ENCODE measurements at places on chromosomes 12 and 14. TPM values are rescaled to one million over a fixed set of nuclear protein-coding genes. Genes with fewer than 3 reads are reported as not detected.

GRCh38 chr14:99968191-99968920 lies 96.9 kb upstream of the EVL start:
- DNase-seq: no peak

Gene CACNA2D4
- 4.7 TPM for total RNA-seq

Gene MUCL1
- total RNA-seq: not detected

GRCh38 chr12:124422142-124422569 lies 127.3 kb downstream of the RFLNA start:
- peak; percentile 72 for DNase-seq

Gene OVCH1
- 0.53 TPM for total RNA-seq

GRCh38 chr12:74488134-74488533 lies 49.5 kb upstream of the ATXN7L3B start:
- DNase-seq: no peak

DNA sequence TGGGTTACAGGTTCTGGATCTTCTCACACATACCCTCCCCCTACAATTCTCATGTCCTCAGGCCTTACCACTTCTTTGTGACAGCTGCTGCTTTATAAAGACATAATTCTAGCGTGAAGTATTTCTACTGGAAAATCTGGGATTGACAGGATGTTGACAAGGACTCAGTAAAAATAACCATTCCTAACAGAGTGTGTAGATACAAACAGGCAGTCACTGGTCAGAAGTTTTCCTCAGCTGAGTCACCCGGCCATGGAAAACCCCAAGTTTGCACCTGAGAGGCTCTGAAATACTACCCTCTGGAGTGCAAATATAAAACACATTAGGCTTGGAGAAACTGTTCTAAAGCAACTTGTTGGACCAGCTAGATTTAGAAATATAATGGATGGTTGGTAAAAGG lies 54.4 kb downstream of the SPPL3 start:
- peak; percentile 32 for DNase-seq

GRCh38 chr14:94670692-94671285 lies 58.6 kb downstream of the SERPINA3 start:
- DNase-seq: no peak

Gene STAC3
- total RNA-seq: 0.23 TPM

Gene CLEC2B
- total RNA-seq: 5.0 TPM

GRCh38 chr12:3002646-3003045 lies 43.4 kb downstream of the TEAD4 start:
- no peak for DNase-seq

- DNase-seq: no peak
These were observed 21.7 kb downstream of the RACGAP1 start for GRCh38 chr12:50003595-50003994.

Gene CCDC197
- total RNA-seq: not detected

Gene MMP17
- total RNA-seq: 0.40 TPM

GRCh38 chr12:47014474-47014873 lies 64.9 kb upstream of the PCED1B start:
- no peak for DNase-seq

DNA sequence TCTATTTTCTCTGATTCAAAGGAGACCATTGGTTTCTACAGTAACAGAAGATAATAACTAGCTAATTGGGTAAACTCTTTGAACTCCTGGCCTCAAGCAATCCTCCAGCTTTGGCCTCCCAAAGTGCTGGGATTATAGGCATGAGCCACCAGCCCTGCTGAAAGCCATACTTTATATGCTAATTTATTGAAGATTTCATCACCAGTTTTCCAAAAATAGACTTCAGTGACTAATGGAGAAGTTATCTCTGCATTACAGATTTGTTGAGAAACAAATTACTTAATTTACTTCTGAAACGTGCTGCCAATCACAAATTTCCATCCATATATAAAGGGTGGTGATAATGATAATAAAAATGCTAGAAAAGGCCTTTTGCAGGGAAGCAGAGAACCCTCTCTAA lies 1758.1 kb upstream of the SEL1L start:
- DNase-seq: no peak

GRCh38 chr12:75341873-75342272 lies 7.4 kb downstream of the GLIPR1L1 start:
- no peak for DNase-seq

GRCh38 chr12:18546399-18546798 lies 191.4 kb downstream of the PLCZ1 start:
- DNase-seq: peak; percentile 32

DNA sequence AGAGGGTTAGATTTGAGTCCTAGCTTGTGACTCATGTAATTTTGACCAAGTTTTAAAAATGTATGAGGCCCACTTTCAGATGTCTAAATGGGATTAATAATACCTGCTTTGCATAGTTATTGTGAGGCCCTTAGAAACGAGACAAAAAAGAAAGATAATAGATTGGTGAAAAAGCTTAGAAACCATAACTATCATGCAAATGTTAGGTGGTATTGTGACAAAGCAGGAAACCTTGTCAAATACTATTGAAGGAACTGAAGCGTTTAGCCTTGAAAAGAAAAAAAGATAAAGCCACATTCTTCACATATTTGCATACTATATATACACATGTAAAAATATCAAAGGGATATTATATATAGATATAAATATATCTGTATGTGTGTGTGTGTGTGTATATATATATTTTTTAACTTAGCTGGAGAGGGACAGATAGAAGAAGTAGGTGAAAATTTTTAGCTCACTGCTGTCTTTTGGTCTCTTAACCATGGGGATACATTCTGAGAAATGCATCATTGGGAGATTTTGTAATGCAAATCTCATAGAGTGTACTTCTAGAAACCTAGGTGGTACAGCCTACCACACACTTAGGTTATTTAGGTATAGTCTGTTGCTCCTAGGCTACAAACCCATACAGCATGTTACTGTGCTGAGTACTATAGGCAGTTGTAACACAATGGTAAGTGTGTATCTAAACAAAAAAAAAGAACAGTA lies 270.3 kb downstream of the CCDC91 start:
- DNase-seq: no peak

Gene NKX2-1
- total RNA-seq: 2.7 TPM

Gene CD163L1
- total RNA-seq: 0.84 TPM

Gene DNAJC22
- 28.3 TPM for total RNA-seq

Gene CD69
- total RNA-seq: 0.07 TPM

DNA sequence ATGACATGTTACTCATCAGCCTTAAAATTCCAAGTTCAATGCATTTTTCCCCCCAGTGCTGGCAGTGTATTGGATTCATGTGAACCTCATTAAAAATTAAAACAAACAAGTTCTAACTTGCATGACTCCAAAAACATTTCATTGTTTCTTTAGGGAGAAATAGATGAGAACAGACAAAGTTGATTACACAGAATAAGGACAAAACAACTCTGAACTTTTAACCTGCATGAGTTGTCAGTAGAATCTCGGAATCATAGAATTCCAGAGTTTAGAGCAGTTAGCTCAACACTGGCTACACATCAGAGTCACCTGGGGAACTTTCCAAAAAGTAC lies 127.5 kb downstream of the TMX1 start:
- no peak for DNase-seq

- no peak for DNase-seq
These were observed 11.7 kb downstream of the TNFAIP2 start for GRCh38 chr14:103134919-103135318.

Gene SLC6A15
- total RNA-seq: 2.5 TPM

- no peak for DNase-seq
These were observed at the start of gene RPL10L for GRCh38 chr14:46651526-46652144. Gene RPL10L, minus strand, starts transcription at chr14:46651781. Its CDS starts 45 bp downstream, at chr14:46651736.

GRCh38 chr12:34186492-34186891 lies 164.2 kb downstream of the ALG10 start:
- DNase-seq: no peak

Gene KRT6C
- 0.32 TPM for total RNA-seq

Gene PAWR
- 30.2 TPM for total RNA-seq

- peak; percentile 36 for DNase-seq
These were observed 210.2 kb downstream of the PTPRO start for GRCh38 chr12:15532364-15532977.

Gene FBLN5
- 157 TPM for total RNA-seq

DNA sequence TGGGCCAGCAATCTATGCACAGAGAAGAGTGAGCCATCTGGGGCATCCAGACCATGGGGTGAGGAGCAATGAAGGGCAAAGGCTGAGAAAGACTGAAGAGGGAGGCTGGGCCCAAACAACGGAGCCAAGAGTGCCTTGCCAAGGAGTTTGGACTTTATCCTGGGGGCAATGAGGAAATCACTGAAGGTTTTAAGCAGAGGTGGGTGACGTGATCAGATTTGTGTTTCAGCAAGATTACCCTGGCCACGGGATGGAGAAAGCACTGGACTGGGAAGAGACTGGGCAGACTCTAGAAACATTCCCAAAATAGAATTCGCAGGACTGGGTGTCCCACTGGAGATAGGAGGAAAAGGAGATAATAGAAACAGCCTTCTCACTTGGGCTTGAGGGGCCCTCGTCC lies 65.3 kb downstream of the DPF3 start:
- DNase-seq: no peak

Gene TAS2R20
- 6.3 TPM for total RNA-seq

Gene EAPP
- total RNA-seq: 49.1 TPM

- peak; percentile 3 for DNase-seq
These were observed 18.7 kb downstream of the TSHR start for GRCh38 chr14:80973931-80974641.

Gene GPR132
- 0.24 TPM for total RNA-seq

DNA sequence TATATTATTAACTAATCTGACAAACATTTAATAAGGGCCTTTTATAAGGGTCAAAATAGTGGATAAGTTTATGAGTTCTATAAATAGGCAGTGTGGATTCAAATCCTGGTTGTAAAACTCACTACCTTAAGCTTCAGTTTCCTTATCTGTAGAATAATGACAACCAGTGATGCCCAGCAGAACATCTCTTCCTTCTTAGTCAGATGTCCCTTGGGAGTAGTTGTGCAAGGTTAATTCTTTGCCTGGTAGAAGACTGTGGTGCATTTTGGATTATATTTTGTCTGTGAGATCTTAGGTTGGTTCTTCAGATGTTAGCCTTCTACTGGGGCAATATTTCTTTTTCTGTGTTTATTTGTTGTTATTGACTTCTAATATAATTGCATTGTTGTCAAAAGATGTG lies 59.5 kb downstream of the ARID2 start:
- peak; percentile 16 for DNase-seq

DNA sequence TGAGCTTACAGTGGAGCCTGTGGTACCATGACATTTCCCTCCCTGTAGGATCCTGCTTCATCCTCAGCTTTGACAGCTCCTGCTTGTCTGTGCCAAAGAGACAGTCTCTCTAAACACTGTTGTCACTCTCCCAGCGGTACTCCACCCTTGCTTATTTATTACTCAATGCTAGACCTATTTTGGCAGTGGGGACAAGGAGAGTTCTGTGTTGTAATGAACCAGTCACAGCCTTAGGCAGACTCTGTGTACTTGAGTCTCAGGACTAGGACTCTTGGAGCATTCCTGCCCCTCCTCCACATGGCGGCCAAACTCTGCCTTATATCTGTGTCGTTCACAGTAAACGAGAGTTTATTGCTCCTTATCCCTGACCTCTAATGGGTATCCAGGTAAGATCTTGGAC lies 70.9 kb downstream of the PIK3C2G start:
- no peak for DNase-seq

DNA sequence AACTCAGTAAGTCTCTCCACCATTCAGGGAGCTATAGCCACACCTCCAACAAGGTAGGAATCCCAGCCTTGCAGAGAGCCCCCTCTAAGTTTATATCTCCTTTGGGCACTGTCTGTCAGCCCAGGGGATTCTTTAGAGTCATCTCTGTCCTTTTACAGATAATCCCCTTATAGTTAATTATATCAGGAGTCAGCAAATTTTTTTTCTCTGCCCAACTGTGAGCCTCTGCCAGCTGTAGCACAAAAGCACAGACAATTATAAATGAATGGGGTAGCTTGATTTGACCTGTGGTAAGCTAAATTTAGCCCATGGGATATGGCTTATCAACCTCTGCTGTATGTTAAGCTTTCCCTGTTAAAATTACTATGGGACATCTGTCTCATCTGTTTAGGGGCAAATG lies 8.3 kb downstream of the CEP128 start:
- DNase-seq: no peak

DNA sequence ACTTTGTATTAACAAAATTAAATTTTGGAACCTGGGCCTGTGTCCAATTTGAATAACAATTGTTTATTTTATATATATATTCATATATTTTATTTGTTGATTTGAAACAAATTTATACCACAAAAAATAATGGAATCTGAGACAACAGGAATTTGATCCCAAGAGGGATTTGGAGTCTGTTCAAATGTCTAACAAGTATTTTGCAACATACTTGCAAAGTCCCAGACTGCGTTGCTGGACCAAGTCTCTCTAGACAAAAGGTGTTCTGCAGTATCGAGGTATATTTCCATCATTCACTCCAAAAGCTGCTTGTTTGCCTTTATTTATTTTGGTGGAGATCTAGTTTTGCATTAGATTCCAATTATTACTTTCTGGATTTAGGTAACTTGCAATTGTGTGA lies 68.7 kb upstream of the PTPRR start:
- DNase-seq: no peak

Gene KCNH5
- total RNA-seq: 1.9 TPM

Gene CIROP
- not detected for total RNA-seq

All from hepatocyte (in vitro differentiated cells).